ENCODE measurements at places on chromosomes 3 and 15.

- DNase-seq: no peak
Observed at GRCh38 chr15:64634027-64634426, 141.4 kb downstream of the RBPMS2 start.

GRCh38 chr3:17075907-17076306 is 191.2 kb downstream of the PLCL2 start:
- no peak for DNase-seq

GRCh38 chr3:194572143-194572789 is 61.0 kb downstream of the TMEM44 start:
- DNase-seq: peak; percentile 57

DNA sequence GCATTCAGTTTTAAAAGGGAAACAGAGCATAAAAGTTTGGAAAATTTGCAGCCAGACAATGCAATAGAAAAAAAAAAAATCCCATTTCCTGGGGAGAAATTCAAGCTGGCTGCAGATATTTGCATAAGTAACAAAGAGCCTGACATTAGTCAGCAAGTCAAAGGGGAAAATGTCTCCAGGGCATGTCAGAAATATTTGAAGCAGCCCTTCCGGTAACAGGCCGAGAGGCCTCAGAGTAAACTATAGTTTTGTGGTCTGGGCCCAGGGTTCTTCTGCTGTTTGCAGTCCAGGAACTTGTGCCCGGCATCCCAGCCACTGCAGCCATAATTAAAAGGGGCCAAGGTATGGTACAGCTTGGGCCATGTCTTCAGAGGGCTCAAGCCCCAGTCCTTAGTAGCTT is 411.6 kb upstream of the BCHE start:
- DNase-seq: no peak

DNA sequence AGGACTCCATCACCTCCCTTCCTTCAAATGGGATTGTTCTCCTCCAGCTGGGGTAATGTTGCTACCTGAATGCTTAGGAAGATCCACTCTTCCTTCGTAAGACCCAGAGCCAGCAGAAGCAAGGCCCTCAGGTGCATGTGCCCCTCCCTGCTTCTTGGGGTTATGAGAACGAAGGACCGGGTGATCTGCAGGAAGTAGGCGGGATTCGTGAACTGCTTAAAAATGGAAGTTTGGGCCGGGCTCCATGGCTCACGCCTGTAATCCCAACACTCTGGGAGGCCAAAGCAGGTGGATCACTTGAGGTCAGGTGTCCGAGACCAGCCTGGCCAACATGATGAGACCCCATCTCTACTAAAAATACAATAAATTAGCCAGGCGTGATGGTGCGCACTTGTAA is 8.0 kb downstream of the TLR9 start:
- no peak for DNase-seq

- DNase-seq: no peak
Observed at GRCh38 chr3:52039846-52040245, 16.5 kb downstream of the DUSP7 start.

- peak; percentile 53 for DNase-seq
Observed at GRCh38 chr3:191412759-191413158, 48.2 kb upstream of the PYDC2 start.

- DNase-seq: no peak
Observed at GRCh38 chr15:29968099-29968894, 114.5 kb upstream of the GOLGA8J start.

GRCh38 chr3:13371100-13372075 is 48.7 kb downstream of the NUP210 start:
- no peak for DNase-seq

DNA sequence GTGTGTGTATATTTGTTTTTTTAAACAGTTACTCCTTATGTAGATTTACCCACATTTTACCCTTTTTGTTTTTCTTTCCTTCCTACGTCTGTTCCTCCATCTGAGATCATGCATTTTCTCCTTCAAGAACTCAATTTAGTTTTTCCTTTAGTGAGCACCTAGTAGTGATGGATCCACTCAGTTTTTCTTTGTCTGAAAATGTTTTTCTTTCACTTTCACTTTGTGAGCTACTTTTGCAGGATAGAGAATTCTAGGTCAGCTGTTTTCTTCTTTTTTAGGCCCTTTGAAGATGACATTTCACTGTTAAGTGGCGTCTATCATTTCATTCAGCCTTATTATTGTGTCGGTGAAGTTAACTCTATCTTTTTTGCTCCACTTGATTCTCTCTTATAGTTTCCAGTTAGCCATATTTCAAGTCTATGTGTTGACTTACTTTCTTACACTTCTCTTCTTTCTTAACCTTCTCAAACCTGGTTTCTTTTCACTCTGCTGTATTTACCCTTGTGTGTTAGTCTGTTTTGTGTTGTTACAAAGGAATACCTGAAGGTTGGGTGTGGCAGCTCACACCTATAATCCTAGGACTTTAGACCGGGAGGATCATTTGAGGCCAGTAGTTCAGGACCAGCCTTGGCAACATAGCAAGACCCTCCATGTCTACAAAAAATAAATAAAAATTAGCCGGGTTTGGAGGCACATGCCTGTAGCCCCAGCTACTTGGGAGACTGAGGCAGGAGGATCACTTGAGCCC is 55.8 kb downstream of the PRKCI start:
- DNase-seq: no peak

GRCh38 chr3:133038089-133038730 is at the start of gene TMEM108:
Gene TMEM108 (plus strand): TSS chr3:133038391.
- peak; percentile 2 for DNase-seq

DNA sequence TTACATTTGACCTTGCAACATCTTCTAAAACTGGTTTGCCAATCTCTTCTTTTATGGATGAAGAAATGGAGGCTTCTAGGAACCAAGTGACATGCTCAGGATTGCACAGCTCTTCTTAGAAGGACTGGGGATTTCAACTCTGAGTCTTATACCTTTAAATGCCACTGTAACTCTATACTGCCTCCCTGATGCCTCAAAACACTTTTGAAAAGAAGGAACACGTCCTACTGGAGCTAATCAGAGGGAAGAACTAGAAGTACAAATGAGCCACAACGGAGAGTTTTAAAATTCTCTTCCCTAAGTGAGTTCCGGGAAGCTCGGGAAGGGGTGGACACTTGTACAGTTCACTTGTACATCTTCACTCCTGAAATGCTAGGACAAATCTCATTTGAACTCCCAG is 949 bp upstream of the MITF start:
- no peak for DNase-seq

GRCh38 chr15:95620934-95621579 is 709.4 kb upstream of the NR2F2 start:
- no peak for DNase-seq

DNA sequence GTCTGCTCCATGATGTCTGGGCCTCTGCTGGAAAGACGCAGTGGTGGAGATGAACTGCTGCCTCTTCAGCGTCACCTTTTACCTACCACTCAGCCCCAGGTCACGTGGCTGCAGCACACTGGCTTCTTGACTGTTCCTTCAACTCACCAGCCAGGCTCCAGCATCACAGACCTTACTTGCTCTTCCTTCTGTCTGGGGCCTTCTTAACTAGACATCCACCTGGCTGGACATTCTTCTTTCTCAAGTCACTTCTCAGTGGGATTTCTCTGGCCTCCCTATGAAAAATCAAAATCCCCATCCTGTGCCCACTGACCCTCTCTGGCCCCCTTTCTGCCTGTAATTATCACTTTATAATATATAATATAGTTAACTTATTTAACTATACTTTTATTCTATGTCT is 29.7 kb upstream of the NSMCE3 start:
- DNase-seq: no peak

- DNase-seq: peak; percentile 65
Observed at GRCh38 chr3:36840453-36840921, 76.1 kb upstream of the DCLK3 start.

- DNase-seq: no peak
Observed at GRCh38 chr3:18529631-18530030, 104.5 kb upstream of the SATB1 start.

DNA sequence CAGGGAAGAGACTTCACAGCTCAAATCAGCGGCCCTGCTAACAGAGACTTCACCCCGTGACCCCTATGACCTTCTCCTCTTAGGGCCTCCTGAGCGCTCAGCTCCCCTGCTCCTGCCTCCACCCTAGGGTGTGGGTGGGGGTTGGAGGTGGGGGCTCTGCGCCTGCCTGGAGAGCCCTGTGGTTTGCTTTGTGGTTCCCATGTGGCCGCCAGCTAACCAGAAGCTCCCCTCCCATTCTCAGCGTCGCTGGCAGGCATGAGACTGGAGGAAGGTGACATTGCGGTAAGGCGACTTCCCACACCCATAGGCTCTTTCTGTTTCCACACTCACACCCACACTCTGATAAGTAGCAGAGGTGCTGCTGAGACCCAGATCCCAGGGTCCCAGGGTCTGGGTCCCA is 27.6 kb downstream of the XYLB start:
- DNase-seq: no peak

DNA sequence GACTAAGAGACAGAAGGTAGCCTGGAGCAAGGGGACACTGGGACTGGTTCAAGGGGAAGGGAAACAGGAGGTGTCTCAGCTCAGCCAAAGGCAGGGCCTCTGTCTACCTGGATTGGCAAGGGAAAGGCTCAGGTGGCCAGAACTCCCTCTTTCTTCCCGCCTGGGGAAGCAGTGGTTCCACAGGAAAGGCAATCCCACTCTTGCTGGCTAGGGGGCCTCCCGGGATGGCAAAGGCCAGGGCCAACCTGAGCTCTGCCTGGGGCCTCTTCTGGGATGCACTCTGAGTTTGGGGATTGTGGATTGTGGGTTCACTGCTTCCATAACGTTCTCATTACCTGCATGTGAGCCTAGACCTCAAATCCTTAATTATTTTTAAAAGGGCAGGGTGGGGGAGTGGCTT is 13.0 kb upstream of the PARP6 start:
- DNase-seq: no peak

DNA sequence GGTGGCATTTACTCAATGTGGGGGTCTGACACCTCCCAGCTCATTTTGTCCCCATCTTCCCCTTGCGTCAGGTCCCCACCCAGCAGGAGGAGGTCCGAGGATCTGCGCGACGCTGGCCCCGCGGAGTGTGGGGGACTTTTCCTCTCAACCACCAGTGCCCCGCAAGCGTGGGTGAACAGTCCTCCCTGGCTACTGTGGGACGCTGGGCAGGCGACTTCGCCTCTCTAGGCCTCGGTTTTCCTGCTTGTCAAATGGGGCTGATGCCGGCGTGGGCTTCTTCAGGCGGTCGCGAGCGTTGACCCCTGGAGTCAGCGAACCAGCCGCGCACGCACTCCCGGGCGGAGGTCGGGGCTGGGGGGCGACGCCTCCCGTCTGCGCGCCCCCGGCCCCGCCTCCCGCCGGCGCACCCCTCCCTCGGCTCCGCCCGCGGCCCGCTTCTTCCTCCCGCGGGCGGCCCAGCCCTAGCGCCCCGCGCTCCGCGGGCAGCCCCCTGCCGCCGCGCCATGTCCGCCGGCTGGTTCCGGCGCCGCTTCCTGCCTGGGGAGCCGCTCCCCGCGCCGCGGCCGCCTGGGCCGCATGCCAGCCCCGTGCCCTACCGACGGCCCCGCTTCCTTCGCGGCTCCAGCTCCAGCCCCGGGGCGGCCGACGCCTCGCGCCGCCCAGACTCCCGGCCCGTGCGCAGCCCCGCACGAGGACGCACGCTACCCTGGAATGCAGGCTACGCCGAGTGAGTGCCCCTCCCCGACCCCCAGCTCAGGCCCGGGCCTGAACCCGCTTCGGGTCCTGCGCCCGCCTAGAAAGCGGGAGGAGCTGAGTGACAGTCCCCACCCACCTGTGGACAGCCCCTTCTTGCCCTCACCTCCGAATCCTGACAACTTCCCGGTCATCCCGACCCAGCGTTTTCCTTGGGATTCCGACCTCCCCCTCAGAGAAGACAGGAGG is at the start of gene PPM1M:
Gene PPM1M (plus strand): TSS at position 438 of the 942 bp plus-strand sequence. CDS start 66 bp downstream, at position 504.
- DNase-seq: no peak

GRCh38 chr15:69317392-69317841 is 18.7 kb downstream of the PAQR5 start:
- DNase-seq: no peak

- no peak for DNase-seq
Observed at GRCh38 chr15:60993008-60993407, 236.1 kb downstream of the RORA start.

- no peak for DNase-seq
Observed at GRCh38 chr3:184358921-184359350, 2.5 kb downstream of the CLCN2 start.

- DNase-seq: no peak
Observed at GRCh38 chr3:14363991-14364390, 38.4 kb upstream of the SLC6A6 start.

GRCh38 chr3:123305192-123305591 is 103.4 kb downstream of the SEC22A start:
- no peak for DNase-seq

DNA sequence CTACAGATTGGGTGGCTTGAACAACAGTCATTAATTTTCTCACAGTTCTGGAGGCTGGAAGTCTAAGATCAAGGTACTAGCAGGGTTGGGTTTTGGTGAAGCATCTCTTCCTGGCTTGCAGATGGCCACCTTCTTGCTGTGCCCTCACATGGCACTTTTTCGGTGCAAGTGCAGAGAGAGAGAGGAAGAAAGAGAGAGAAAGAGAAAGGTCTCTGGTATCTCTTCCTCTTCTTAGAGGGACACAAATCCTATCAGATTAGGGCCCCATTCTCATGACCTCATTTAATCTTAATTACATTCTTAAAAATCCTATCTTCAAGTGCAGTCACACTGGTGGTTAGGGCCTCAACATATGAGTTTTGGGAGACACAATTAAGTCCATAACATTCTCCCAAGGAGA is 167.1 kb downstream of the NFKBIZ start:
- no peak for DNase-seq

- no peak for DNase-seq
Observed at GRCh38 chr3:45131201-45131600, 15.0 kb downstream of the CDCP1 start.

- DNase-seq: no peak
Observed at GRCh38 chr15:78046796-78047341, 30.6 kb downstream of the TBC1D2B start.

GRCh38 chr3:81753416-81754027 is 7.9 kb downstream of the GBE1 start:
- no peak for DNase-seq

- no peak for DNase-seq
Observed at GRCh38 chr3:71707595-71707994, 17.6 kb downstream of the EIF4E3 start.

- no peak for DNase-seq
Observed at GRCh38 chr3:31980530-31981205, 394 bp downstream of the OSBPL10 start.
